GM23338 (cell line): ENCODE measurements at places on chromosomes 2 and 18. TPM values are rescaled to one million over a fixed set of nuclear protein-coding genes. Genes with fewer than 3 reads are reported as not detected.

GRCh38 chr2:240277073-240277806, 136.8 kb upstream of the OTOS start:
- DNase-seq, result no peak
- no peaks in the 10 kb centered on the region for H3K27me3 ChIP-seq
- no peak overlapping the region for H3K4me3 ChIP-seq

DNA sequence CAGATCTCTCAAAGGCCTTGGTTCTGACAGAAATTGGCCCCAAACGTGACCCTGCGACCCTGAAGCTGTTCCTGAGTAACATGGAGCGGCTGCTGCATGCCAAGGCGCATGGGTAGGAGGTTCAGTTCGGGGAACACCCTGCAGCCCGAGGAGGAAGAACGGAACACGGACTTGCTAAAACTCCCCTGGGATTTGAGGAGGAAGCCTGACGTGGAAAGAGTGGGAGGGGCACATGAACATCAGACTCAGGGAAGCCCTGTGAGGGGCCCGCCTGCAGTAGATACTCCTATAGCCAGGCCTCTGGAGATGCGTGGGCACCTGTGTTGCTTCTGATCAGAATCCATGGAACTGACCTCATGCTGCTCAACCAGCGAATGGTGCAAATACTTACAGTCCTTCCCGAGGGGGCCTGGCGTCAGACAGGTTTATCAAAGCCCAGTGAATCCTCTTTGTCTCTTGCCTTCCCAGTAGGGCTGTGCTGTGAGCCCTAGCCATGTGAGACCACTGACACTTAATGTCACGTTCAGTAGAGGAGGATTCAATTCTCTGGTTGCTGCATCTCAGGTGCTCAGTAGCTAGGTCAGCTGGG, 46.8 kb downstream of the IMPA2 start:
- H3K36me3 ChIP-seq, result peaks cover 22% of the 10 kb centered on the region
- H3K4me1 ChIP-seq, result 0 out of 2 replicates have a peak, but pooled peaks cover 4% of the 10 kb centered on the region
- no peak overlapping the region for H3K4me3 ChIP-seq
- DNase-seq, result no peak
- H3K27me3 ChIP-seq, result no peaks in the 10 kb centered on the region
- H3K27ac ChIP-seq, result no peak overlapping the region

- no peaks in the 10 kb centered on the region for H3K36me3 ChIP-seq
- no peak overlapping the region for H3K4me3 ChIP-seq
- no peak overlapping the region for H3K27ac ChIP-seq
- no peak for DNase-seq
Observed at GRCh38 chr2:152473151-152473857, 138.3 kb downstream of the FMNL2 start.

DNA sequence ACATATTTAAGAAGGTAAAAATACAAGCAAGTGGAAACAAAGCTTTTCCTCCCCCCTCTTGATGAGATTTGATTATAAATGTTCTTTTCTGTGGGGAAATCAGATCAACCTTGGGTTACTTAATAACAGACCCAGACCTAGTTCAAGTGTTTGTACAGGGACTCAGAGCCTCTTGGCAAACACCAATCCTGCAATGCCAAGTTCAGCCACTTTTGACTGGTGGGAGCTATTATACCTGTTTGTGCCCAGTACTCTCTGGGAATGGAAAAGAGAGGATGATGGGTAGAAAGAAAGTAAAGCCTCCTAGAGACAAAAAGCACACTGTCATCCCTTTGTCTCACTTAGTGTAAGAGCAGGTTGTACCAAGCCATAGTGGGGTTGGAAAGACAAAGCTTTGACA, 63.8 kb upstream of the EPHA4 start:
- H3K27ac ChIP-seq, result no peak overlapping the region
- H3K36me3 ChIP-seq, result no peaks in the 10 kb centered on the region
- no peak overlapping the region for H3K4me3 ChIP-seq

- H3K4me3 ChIP-seq, result no peak overlapping the region
- H3K36me3 ChIP-seq, result no peaks in the 10 kb centered on the region
- no peak for DNase-seq
- no peaks in the 10 kb centered on the region for H3K4me1 ChIP-seq
Observed at GRCh38 chr2:26584191-26584590, 57.0 kb downstream of the CIB4 start.

GRCh38 chr18:68221111-68221724, 493.7 kb downstream of the TMX3 start:
- peak; percentile 43 for DNase-seq
- no peaks in the 10 kb centered on the region for H3K36me3 ChIP-seq
- H3K4me1 ChIP-seq, result peaks cover 14% of the 10 kb centered on the region
- H3K27me3 ChIP-seq, result no peaks in the 10 kb centered on the region
- H3K27ac ChIP-seq, result no peak overlapping the region
- no peak overlapping the region for H3K4me3 ChIP-seq

GRCh38 chr2:25335971-25336370, 5.8 kb downstream of the DNMT3A start:
- H3K27ac ChIP-seq, result no peak overlapping the region
- H3K4me3 ChIP-seq, result no peak overlapping the region
- H3K4me1 ChIP-seq, result peaks cover 41% of the 10 kb centered on the region
- no peak for DNase-seq

DNA sequence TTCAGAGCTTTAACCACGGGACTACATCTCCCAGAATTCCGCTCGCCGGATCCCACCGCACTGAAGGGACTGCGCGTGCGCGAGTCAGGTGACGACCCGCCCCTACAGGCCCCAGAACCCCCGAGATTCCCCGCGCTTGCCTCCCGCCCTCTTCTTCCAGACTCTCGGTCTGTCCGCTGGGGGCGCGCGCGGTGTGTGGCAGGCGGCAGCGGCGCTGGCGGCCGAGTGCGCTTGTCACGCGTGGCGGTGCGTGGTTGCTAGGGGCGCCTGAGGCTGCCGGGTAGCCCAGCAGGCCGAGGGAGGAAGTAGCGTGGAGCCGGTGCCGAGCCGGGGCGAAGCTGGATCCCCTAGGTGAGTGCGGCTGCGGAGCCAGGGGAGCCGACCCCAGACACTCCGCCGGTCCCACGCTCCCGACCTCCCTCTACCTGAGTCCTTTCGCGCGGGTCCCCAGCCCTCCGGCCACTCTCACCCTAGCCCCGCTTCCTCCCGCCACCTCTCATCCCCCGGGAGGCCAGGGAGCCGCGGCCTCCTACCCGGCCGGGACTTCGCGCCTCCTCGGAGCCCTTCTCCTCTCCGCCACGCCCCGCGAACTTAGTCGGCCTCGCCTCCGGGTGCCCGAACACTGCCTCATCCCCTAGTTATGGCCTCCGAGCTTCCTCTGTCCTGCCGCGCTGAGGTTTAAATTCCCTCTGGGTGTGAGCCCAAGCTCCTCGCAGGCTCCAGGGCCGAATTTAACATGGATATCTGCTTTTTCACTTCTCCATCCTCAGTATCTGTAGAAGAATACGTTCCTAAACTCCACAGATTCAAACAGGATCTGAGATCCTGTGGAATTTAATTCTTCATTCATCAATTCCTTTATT, at the start of gene TTLL4:
TSS of gene TTLL4 (plus strand) at position 149 of the 863 bp plus-strand sequence. CDS start 26,842 bp downstream, outside the sequence.
- H3K4me1 ChIP-seq, result peaks cover 11% of the 10 kb centered on the region; the same call in 1 of the 2 replicates
- H3K36me3 ChIP-seq, result no peaks in the 10 kb centered on the region
- no peaks in the 10 kb centered on the region for H3K27me3 ChIP-seq
- no peak within 1 kb of the TSS; the same call in 1 of the 2 replicates for H3K27ac ChIP-seq
- peak within 1 kb of the TSS; percentile 69 for H3K4me3 ChIP-seq
- DNase-seq, result peak; percentile 98

DNA sequence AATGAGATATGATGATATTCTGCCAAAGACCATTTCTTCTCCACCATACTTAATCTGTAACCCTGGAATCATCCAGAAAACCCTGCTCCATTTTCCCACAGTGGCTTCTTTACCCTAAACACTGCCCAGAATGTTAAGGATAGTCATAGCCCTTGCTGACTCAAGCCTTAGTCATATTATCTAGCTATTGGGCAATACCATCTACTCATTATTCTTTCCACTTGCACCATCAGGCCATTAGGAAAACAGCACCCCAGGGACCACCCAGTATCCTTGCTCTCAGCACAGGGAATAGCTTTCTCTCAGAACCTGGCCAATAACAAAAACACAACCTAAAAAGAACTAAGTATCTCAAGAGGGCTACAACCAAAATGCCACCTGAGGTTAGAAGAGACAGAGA, 445.7 kb upstream of the SLC14A2 start:
- no peak overlapping the region for H3K27ac ChIP-seq
- no peak overlapping the region for H3K4me3 ChIP-seq
- DNase-seq, result no peak
- no peaks in the 10 kb centered on the region for H3K36me3 ChIP-seq

DNA sequence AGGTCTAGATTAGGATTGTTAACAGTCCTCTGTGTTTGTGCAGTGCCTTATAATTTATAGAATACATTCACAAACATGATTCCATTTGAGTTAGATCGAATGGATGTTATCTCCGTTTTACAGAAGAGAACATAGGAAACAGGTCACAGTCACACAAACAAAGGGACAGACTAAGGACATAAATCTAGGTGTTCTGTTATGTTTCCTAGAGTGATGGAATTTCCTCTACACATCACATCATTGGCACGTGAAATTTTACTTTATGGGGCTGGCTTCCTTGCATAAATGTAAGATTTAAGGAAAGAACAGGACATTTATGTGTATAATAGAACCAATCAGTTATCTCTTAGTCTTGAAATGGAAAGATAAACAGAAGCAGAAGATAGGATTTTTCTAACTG, 6.4 kb downstream of the TRIM54 start:
- no peaks in the 10 kb centered on the region for H3K36me3 ChIP-seq
- H3K4me1 ChIP-seq, result peaks cover 15% of the 10 kb centered on the region
- no peak overlapping the region for H3K27ac ChIP-seq

GRCh38 chr2:137705296-137705695, 259.0 kb upstream of the HNMT start:
- no peak overlapping the region for H3K27ac ChIP-seq
- H3K27me3 ChIP-seq, result no peaks in the 10 kb centered on the region
- no peak overlapping the region for H3K4me3 ChIP-seq
- H3K36me3 ChIP-seq, result no peaks in the 10 kb centered on the region

DNA sequence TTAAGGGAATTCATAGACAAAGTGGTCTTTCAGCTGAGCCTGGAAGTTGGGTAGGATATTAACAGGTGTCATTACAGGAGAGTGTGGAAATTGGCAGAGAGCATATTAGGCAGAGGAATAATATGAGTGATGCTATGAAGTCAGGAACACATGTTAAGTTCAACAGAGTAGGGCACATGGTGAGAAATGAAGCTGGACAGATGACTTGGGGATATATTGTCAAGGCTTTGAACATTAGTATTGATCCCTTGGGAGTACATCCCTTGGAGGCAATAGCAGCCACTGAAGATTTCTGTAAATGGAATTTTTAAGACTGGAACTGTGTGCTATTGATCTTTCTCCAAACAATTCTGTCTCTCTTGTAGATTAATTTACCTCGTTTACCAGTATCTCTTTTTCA, 170.7 kb downstream of the SCG2 start:
- no peaks in the 10 kb centered on the region for H3K27me3 ChIP-seq
- H3K4me1 ChIP-seq, result no peaks in the 10 kb centered on the region
- no peak overlapping the region for H3K4me3 ChIP-seq
- DNase-seq, result no peak
- H3K36me3 ChIP-seq, result no peaks in the 10 kb centered on the region

GRCh38 chr2:79982445-79982844, 322.1 kb downstream of the LRRTM1 start:
- peaks cover 37% of the 10 kb centered on the region for H3K4me1 ChIP-seq
- no peak overlapping the region for H3K27ac ChIP-seq
- DNase-seq, result peak; percentile 88
- no peaks in the 10 kb centered on the region for H3K36me3 ChIP-seq
- no peak overlapping the region for H3K4me3 ChIP-seq

GRCh38 chr2:162929571-162929970, 91.0 kb upstream of the KCNH7 start:
- H3K27me3 ChIP-seq, result no peaks in the 10 kb centered on the region
- no peaks in the 10 kb centered on the region for H3K4me1 ChIP-seq
- H3K27ac ChIP-seq, result no peak overlapping the region
- H3K36me3 ChIP-seq, result no peaks in the 10 kb centered on the region
- H3K4me3 ChIP-seq, result no peak overlapping the region

GRCh38 chr2:83579507-83579906, 879.6 kb downstream of the SUCLG1 start:
- no peaks in the 10 kb centered on the region for H3K36me3 ChIP-seq
- no peak for DNase-seq
- H3K27ac ChIP-seq, result no peak overlapping the region

- no peak overlapping the region for H3K27ac ChIP-seq
- DNase-seq, result peak; percentile 3
- H3K4me1 ChIP-seq, result no peaks in the 10 kb centered on the region; the same call in 1 of the 2 replicates
Observed at GRCh38 chr2:69086466-69086865, 73.5 kb downstream of the ANTXR1 start.

- no peak overlapping the region for H3K4me3 ChIP-seq
- no peaks in the 10 kb centered on the region for H3K36me3 ChIP-seq
- H3K27ac ChIP-seq, result no peak overlapping the region
- no peaks in the 10 kb centered on the region for H3K27me3 ChIP-seq
- H3K4me1 ChIP-seq, result no peaks in the 10 kb centered on the region
Observed at GRCh38 chr2:228039752-228040534, 141.5 kb downstream of the SPHKAP start.

DNA sequence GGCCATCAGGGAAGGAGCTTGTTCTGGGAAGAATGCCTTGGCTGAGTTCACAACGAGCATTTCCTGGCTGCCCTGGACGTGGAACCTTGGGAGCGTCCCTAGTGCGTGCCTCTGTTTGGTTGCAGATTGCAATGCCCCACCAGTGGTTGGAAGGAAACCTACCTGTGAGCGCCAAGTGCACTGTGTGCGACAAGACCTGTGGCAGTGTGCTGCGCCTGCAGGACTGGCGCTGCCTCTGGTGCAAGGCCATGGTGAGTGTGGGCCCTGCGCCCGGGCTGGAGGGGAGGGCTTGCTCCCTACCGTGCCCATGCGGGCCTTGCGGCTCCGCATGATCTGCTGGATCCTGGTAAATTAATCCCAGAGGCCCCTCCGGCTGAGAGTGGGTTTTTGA, 81.9 kb downstream of the DGKD start:
- no peak overlapping the region for H3K27ac ChIP-seq
- no peaks in the 10 kb centered on the region for H3K27me3 ChIP-seq
- DNase-seq, result no peak
- H3K4me3 ChIP-seq, result no peak overlapping the region
- H3K4me1 ChIP-seq, result no peaks in the 10 kb centered on the region

- no peak overlapping the region for H3K27ac ChIP-seq
- no peaks in the 10 kb centered on the region for H3K36me3 ChIP-seq
- no peak overlapping the region for H3K4me3 ChIP-seq
- no peaks in the 10 kb centered on the region for H3K27me3 ChIP-seq
Observed at GRCh38 chr2:51846796-51847195, 814.9 kb upstream of the NRXN1 start.

GRCh38 chr2:101419096-101419663, 31.9 kb upstream of the CREG2 start:
- H3K4me3 ChIP-seq, result no peak overlapping the region
- H3K36me3 ChIP-seq, result no peaks in the 10 kb centered on the region; the same call in 1 of the 2 replicates
- H3K4me1 ChIP-seq, result no peaks in the 10 kb centered on the region
- no peaks in the 10 kb centered on the region for H3K27me3 ChIP-seq
- H3K27ac ChIP-seq, result no peak overlapping the region
- DNase-seq, result peak; percentile 84

Gene EHD3
- 2.8 and 3.3 TPM in 2 replicates for polyA plus RNA-seq

Gene GDF7
- 0.16 and 0.19 TPM in 2 replicates for polyA plus RNA-seq

Gene VSNL1
- polyA plus RNA-seq, result 87.4 and 112 TPM in 2 replicates

Gene SLC9A4
- polyA plus RNA-seq, result not detected in 2 replicates

Gene UBE2F
- polyA plus RNA-seq, result 91.3 and 98.2 TPM in 2 replicates

Gene TLX2
- polyA plus RNA-seq, result 0.16 TPM in 1 of 2 replicates, not detected in the other

Gene ASXL3
- polyA plus RNA-seq, result 0.23 and 0.33 TPM in 2 replicates

Gene AGPS
- polyA plus RNA-seq, result 12.2 and 14.6 TPM in 2 replicates

Gene CLEC4F
- polyA plus RNA-seq, result not detected in 2 replicates

Gene PARD6G
- 6.9 and 8.3 TPM in 2 replicates for polyA plus RNA-seq
